ENCODE measurements at places on chromosomes 2 and 18.

- no peak for DNase-seq
These were observed 158.2 kb upstream of the RAB12 start for GRCh38 chr18:8450898-8451665.

- no peak for DNase-seq
These were observed 114.8 kb upstream of the SERTAD2 start for GRCh38 chr2:64768491-64769005.

DNA sequence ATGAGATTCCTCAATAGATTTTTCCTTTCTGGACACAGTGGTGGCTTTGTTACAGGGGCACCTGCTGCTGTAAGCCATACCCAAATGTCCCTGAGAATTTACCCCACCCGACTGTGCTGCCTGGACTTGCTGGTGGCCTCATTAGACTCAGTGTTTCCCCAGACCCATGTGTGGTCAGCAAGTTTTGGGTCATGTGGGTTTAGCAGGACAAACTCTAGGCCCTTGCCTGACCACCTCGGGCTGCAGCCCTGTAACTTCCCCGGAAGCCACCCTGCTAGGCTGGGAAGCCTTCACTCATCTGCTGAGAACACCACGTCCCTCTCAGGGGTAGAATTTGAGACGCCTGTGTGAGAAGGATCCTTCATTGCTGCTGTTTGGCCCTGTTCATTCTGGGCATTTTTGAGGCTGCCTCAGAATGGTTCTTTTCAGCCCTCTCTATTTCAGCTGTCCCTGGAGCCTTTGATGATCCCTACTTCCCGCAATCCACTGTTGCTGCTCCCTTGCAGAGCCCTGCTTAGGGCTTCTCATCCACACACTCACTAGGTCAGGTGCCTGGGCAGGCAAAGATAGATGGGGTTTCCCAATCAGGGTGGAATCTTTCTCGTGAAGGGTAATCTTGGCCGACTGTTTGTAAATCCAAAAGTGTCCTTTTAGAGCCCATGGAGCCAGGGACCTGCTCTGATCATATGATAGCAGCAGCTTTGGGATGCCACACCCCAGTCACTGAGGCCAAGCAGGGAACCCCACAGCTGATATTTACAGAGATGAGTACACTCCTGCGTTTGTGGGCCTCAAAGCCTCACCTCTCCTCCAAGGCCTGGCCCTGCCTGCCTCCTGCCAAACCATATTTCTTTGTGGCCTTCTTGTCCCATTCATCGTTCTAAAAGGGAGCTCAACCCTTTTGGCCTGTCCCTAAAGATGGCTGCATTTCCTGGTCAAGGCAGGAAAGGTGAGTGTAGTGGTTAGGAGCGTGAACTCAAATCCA, 6.7 kb downstream of the EHD3 start:
- DNase-seq = no peak

DNA sequence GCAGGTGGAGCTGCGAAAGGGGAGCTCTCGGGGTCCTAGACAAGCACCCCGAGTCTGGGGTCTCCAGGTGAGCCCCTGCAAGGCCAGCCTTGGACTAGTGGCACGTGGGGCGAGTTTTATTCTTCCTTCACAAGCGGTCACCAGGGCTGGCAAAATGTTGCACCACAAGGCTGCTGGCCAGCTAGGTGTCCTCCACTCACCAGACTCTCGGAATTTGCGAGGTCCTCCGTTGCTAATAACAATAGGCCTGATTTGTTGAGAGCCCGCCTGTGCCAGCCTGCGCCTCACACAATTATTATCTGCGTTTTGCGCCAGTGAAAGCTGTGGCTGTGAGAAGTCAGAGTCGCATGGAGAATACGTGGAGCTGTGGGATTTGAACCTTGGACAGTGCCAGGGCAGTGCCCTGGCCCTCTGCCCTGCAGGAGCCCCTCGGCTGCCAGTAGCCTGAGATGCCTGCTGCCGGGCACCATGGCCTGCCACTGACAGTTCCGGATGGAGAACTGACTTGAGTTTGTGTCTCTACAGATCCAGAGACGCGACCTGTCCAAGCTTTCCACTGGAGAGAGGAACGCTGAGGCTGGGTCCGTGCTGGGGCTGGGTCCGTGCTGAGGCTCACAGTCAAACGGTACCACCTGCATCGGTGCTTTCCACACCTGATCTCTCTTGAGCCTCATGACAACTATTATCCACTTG, 77.6 kb upstream of the ODC1 start:
- no peak for DNase-seq

GRCh38 chr18:33444709-33445108, 4.2 kb upstream of the CCDC178 start:
- no peak for DNase-seq

- no peak for DNase-seq
These were observed 14.5 kb upstream of the KIF3C start for GRCh38 chr2:25996844-25997243.

- no peak for DNase-seq
These were observed 550 bp upstream of the MALL start for GRCh38 chr2:110116033-110116710.

- no peak for DNase-seq
These were observed 127.7 kb downstream of the TNS1 start for GRCh38 chr2:217875138-217875537.

DNA sequence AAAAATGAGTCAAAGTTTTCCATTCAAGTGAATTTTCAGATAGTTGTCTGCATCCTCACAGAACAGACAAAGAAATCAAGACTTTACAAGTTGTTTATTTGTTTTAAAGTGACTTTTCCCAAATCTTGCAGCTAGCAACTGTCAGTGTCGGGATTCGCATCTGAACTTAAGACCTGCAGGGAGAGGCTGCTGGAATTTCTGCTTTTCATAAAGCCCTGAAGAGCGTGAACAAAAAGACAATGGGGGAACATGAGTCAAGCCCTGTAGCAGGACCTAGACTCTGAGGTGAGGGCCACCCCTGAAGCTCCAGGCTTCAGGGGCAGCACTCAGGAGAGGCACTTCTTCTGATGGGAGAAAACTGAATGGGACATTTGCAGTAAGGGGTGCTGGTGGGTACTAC, 108.2 kb upstream of the CTAGE1 start:
- DNase-seq = no peak

GRCh38 chr2:186740266-186740665, 46.4 kb downstream of the FAM171B start:
- no peak for DNase-seq

DNA sequence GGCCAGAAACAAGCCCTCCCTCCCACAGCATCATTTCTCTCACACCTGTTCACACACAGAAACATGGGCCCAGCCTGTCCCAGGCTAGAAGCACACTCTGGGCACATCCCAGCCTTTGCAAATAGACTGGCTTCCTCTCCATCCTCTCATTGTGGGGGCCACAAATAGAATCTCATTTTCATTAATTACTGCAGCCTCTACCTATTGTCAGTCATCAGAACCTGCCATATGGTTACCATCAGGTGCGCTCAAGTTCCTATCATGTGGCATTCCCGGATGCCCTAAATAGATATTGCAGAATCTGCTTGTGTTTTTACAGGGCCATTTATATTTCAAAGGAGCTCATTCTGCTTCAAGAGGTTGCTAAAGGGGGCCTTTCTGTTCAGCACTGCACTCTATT, 460.7 kb downstream of the BCL11A start:
- no peak for DNase-seq

- DNase-seq = no peak
These were observed at the start of gene LYPD6 for GRCh38 chr2:149330127-149331022. TSS of gene LYPD6 (plus strand) at chr2:149330587. CDS start at chr2:149437709, 107,122 bp downstream.

DNA sequence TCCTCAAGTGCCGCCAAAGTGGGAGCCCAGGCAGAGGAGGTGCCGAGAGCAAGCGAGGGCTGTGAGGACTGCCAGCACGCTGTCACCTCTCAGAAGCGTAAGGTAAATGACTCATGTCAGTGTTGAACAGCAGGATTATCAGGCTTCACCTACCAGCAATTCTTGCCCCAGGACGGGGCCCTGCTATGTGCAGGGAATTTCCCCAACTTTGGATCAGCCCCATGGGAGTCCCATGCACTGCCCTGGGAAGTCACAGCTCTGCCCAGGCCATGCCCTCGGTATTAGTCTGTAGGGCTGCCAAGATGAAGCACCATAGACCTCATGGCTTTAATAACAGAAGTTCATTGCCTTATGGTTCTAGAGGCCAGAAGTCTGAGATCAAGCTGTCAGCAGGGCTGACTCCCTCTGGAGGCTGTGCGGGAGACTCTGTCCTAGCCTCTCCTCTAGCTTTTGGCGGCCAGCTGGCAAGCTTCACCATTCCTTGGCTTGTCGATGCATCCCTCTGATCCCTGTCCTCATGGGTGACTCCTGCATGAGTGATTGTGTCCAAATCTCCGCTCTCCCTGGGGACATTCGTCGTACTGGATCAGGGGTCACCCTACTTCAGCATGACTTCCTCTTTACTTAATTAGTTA, 55.9 kb downstream of the TRPM8 start:
- DNase-seq = no peak

DNA sequence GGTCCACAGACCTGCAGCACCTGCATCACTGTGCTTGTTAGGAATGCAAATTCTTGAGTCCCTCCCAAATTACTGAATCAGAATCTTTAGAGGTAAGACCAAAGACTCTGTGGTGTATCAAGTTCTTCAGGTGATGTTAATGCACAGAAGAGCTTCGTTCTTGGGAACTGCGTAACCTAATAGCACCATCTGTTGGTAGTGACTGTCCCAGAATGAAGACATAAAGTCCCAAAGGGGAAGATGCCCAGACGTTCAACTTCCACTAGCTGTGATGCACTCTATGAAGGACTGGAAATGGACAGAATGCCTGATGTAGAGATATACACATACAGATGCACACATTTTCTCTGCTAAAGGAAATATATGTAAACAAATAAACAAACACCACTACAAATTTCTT, 576.0 kb downstream of the LRP1B start:
- DNase-seq = no peak

GRCh38 chr2:162457490-162457889, 113.6 kb downstream of the GCA start:
- no peak for DNase-seq

DNA sequence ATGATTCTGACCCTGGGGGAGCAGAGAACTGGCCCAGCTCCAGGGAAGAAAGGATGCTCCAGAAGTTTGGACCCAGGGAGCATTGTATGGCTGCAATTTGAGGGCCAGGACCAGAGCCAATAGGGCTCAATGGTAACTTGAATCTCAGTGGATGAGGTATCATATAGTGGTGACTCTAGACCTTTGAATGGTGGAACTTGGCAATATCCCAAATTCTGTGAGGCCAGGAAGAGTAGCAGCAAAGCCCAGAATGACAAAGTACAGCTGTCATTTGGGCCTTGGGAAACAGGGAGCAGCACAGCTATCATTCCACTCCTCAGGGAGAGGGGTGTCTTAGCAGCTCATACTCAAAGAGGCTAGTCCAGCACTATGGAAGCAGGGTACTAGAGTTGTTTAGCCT, 332.9 kb upstream of the RBMS1 start:
- no peak for DNase-seq

DNA sequence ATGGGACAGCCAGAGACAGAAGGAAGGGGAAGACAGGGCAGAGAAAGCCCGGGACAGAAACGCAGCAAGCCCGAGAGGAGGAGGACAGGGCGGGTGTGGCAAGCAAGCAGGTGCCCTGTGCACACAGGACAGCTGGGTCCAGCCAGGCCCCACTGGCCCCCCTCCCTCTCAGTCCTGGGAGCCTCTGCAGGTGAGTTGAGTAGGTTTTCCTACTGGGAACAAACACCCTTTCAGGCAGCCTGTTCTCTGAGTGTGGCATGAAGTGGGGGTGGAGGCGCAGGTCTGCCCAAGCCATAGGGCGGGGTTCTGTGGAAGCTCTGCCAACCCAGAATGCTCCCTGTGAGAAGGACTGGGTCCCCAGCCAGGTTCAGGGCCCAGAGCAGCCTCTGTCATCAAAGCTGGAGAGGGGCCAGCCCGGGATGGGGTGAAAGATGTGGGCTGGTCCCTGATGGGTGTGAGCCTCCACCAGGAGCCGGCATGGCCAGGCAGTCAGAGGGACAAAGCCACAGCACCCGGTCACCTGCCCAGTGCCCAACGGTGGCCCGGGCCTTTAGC, 129.4 kb downstream of the TFCP2L1 start:
- no peak for DNase-seq

DNA sequence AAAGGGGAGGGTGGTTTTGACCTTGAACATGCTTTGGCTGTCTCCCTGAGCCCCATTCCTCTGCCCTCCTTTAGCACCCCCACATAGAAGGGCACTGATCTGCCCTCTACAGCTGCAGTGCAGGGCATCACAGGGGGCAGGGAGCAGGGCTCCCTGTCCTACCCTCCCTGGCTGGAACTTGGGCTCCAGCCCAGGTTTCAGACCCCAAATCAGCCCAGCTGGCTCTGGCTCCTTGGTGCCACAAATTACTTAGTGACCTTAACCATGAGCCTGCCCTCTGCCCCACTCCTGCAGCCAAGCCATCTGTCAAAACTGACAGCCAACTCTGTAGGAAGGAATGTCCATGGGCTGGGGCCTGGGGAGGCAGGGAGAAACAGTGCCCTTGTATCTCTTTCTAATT, 105.6 kb downstream of the MAPK4 start:
- no peak for DNase-seq

Measured in stimulated activated effector memory CD8-positive, alpha-beta T cell treated with anti-CD3 and anti-CD28 coated beads, Interleukin-12 subunit alpha, Interleukin-12 subunit beta, amount 100 ng/mL, for 72 hours (primary cell).